ENCODE measurements at places on chromosomes 3 and 15.
A peak's percentile ranks its signal among the peaks of the same experiment; 100 is the strongest.

DNA sequence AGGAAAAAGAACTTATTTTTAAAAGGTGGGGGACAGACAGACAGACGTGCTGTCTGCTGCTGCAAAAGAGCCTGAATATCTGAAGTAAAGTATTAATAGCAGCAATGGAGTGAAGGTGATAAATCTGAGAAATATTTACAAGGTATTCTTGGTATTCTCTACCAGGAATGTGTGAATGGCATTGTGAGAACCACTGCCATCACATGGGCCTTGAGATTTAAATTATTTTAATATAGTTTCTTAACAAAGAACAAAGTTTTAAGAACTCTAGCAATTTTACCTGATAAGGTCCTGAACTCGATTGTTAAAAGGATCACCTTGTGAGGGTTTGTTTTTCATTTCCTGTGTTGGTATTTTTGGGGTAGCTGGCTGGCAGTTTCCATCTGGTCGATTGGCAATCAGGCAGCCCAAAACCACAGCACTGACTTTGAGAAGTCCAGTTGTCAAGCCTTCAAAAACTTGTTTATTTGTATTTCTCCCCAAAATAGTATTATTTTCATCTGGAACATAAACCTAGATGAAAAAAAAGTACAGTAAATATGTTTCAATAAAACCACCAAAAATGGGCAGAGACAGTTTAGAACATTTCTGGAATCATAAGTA, 97.3 kb downstream of the ISL2 start:
- peak; percentile 5 for DNase-seq

DNA sequence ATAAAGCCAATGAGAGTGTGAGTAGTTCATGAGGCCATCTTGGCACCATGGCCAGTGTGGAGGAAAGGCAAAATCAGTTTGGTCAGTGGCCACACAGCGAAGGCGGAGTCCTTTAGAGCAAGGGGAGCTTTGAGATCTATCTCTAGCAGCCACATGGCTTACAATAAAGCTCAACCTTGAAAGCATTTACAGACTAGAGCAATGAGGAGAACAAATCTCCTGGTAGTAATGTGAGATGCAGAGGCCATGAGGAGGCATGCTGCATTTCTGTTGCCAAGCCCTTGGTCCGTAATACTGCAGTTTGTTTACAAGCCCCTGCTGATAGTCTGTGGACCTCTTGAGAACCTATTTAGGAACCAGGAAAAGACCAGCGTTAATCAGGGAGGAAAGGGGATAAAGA, 381.5 kb upstream of the C2CD4B start:
- no peak for DNase-seq

DNA sequence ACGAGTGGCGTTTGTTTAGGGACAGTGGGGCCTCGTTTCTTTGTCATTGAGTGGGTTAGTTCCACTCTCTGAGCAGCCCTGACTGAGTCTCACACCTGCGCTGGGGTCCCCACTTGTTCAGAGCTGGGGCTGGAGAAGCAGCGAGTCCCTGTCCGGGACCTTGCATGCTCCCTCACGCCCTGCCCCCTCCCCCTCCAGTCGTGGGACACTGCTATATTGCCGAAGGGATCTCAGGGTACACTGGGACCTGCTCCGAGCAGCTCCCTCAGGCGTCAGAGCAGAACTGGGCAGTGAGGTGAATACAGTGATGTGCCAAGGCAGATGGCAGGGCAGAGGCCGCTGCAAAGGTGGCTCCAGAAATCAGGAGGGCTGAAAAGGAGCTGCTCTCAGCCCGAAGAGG, 59.9 kb upstream of the KLF13 start:
- DNase-seq, result no peak

- DNase-seq, result no peak
Observed at GRCh38 chr15:43505738-43506137, 11.7 kb upstream of the MAP1A start.

DNA sequence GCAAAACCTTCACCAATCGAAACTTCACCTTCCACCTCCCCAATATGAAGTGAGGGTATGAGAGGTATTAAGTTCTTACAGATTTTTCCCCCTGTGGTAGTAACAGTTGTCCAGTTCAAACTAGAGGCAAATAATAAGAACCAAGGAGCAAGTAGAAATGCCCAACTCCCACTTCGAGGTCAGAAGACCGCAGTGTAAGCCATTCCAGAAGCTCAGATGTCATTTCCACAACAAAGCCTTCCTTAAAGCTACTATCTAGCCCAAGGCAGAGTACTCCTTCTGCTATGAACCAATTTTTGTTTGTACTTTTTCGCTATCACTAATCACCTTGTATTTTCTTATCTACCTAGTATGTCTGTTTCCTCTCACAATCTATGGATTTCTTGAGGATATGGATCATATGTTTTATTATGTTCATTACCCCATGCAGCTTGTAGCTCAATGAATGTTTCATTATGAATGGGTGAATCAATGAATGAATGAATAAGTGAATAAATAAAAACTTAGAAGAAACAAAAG, 235.7 kb upstream of the KCNMB2 start:
- no peak for DNase-seq

DNA sequence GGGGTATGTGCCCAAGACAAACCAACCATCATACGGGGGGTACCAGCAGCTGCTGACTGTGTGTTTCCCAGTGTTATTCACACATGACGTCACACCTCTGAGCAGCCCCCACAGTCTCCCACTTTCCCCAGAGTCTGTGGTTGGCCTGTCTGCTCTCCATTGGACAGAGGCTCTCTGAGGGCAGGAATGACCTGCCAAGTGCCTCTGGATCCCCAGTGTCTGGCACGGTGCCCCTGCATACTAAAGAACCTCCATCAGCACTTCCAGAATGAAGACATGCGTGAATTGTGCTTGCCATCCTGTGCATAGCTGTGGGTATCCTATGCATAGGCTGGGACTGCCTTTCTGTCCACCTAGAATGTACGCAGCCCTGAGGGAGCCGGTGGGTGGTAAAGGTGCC, 3.5 kb upstream of the CCDC9B start:
- DNase-seq, result no peak

DNA sequence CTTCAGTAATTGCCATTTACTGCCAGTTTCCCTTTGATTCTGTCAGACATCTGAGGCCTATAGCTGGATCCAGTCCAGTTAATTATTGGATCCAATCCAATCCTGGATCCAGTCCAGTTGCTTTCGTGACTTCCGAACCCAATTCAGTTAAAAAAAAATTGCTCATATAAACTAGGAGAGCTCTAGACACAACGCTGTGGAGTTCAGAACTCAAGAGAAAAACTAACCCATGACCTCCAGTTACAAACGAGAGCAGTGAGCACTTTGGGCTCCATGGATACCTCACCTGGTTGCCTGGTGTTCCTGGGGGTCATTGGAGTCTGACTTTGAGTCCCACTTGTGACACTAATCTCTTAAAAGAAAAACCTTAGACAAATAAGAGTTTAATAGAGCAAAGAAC, 269.8 kb downstream of the THSD4 start:
- no peak for DNase-seq

GRCh38 chr3:129233538-129233937, 15.9 kb upstream of the COPG1 start:
- peak; percentile 93 for DNase-seq

DNA sequence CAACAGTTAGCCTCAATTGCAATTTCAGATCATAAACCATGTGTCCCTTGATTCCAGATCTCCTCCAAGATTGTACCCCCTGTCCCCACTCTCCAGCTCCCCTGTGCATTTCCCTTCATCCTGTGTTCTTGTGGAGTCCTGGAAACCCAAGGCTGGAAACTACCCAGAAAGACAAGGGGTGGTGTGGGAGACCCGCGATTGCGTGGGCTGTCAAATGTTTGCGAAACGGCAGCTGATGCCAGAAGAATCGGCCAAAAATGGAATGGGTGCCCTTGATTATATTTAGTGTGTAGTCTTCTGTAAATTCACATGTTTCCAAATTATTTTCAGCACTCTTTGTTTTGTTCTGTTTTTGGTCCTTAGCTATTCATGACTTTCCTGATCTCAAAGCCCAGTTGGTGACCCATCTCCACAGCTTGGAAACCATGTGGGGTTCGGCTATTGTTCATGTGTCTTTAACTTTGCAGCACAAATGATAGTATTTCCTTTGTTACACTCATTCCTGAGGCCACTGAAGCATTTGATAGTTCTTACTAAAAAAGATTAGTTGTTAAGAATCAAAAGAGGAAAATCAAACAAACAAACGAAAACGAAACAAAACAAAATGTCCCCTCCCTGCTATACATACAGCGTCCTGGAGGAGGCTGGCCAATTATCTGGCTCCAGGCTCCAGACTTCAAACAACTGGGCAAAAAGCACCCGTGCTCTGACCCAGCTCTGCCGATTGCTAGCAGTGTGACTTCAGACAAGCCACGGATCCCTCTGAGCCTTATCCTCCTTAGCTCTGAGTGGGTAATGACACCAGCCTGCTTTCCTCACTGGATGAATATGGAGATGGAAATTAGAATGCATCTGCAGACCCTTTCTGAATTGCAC, 120.9 kb downstream of the CACNA2D3 start:
- DNase-seq, result no peak

DNA sequence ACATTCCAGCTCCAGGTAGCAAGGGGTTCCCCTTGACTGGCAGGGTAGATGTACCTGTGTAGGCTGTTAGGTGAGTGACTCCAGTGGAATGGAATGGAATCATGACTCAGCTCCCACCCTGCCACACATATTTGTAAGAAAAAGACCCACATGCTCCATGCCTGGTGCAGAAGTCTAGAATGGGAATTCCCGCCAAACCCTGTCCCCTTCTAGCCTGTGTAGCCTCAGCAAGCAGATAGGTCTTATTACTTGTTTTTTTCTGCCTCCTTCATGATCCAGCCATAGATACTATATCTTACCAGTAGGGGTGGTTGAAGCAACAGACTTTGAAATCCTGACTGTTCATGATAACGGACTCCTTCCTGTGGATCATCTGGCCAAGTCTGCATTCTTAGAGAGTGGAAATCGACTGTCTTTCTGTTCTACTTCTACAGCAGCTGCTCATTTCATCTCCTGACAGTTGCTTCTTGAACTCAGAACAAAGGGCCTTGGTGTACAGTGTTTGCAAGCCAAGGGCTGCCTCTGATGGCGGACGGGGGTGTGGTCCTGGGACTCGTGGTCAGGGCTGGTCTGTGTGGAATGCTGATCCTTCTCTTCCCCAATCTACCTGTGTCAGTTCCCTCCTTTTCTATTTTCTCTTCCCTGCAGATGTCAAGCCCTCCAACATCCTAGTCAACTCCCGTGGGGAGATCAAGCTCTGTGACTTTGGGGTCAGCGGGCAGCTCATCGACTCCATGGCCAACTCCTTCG, 16.3 kb downstream of the SNAPC5 start:
- DNase-seq, result peak; percentile 73

All from hematopoietic multipotent progenitor cell treated with erythropoietin and hydrocortisone succinate and interleukin-3 and kit ligand, for 4 days (in vitro differentiated cells).